ENCODE measurements at places on chromosomes 11 and 22.

- peak; percentile 63 for DNase-seq
Observed at GRCh38 chr11:80856066-80856465, 1415.2 kb upstream of the TENM4 start.

DNA sequence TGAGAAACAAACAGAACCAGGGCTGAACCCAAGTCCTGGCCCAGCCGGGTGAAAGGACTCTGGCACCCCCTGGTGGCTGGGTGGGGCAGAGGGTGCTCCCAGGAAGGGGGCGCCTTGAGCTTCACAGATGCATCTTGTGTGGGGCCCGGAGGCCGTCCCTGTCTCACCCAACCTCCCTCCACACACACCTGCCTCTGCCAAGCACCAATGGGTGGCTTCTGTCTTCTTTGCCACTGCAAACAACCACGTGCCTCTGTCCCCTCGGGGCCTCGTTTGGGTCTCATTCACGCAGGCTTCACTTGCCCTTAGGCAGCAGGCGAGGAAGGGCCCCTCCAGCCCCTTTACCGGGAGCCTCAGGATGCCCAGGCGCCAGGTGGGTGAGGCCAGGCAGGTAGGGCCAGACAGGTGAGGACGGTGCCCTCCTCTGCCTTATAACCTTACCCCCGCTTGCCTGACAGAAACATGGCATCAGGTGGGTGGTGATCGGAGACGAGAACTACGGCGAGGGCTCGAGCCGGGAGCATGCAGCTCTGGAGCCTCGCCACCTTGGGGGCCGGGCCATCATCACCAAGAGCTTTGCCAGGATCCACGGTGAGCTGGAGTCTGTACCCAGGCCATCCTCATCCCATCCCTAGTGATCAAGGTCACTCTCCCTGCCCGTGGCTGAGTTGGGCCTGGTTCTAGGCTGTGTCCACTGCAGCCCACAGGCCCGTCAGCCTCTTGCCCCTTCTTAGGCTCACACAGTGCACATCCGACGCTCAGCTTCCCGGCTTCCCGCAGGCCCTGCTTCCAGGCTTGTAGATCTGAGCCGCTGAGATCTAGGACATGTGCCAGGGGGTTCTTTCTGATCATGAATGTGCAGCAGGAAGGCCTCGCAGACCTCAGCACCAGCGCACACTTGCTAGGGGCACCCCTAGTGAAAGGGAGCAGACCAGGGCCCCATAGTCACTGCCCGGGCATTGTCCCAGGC lies 17.2 kb downstream of the POLR3H start:
- peak; percentile 33 for DNase-seq

- DNase-seq = no peak
Observed at GRCh38 chr22:35586771-35587170, 30.4 kb downstream of the MB start.

GRCh38 chr11:61833471-61833870 lies 5.4 kb downstream of the FADS2 start:
- DNase-seq = no peak

GRCh38 chr11:109769858-109770257 lies 323.3 kb upstream of the ZC3H12C start:
- DNase-seq = no peak

DNA sequence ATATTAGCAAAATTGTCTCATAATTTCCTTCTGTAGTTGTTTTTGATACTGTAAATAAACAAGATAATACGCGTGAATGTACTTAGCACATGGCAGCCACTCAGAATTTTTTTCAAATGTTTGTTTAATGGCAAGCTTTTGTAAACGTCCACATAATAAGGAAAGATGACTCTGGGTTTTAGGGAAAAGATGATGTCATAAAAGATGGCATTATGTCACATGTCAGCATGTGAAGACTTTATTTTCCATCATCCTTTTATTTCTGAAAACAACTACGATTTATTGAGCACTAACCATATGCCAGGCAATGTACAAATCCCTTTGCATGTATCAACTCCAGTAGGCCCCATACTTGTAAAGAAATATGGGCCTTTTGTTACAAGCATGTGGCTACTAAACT lies 139.9 kb downstream of the C11orf91 start:
- DNase-seq = no peak

All from kidney tubule cell (primary cell).